ENCODE measurements at places on chromosomes 16 and 17.

DNA sequence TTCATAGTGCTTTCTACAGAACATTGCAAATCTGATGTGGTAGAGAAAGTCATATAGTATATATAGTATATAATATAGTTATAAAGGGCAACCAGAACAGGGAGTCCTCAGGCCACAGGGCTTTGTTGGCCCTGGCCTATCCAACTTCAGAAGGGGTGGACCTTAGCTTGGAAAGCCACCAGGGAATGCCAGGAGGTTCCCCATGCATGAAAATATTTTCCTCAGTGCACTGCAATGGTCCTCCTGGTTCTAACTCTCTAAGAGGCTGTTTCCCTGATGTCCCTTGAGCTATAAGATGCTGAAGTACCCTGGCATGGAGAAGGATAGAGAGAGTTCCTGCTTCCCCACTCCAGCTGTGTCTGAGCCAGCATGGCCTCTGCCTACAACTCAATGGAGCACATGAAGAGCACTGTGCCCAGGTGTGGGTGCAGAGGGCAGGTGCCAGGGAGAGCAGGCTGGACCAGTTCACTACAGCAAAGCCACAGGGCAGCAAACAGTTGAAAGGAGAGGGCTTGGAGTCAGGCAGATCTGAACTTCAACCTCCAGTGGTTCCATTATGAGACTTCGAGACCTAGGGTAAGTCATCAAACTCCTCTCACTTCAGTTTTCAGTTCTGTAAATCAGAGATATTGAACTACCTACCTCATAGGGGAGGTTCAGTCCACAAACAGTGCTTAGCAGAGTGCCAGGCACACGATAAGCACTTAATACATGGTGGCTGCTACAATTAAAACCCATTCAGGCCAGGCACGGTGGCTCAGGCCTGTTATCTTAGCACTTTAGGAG is 183.1 kb downstream of the SALL1 start:
- DNase-seq: no peak

GRCh38 chr16:12680531-12680930 is 123.2 kb downstream of the CPPED1 start:
- DNase-seq: no peak

GRCh38 chr16:28935924-28936783 is 4.4 kb downstream of the CD19 start:
- peak; percentile 36 for DNase-seq

- no peak for DNase-seq
Measured at GRCh38 chr16:72837846-72838585, 209.9 kb downstream of the ZFHX3 start.

GRCh38 chr17:67620636-67621035 is 97.1 kb upstream of the NOL11 start:
- DNase-seq: no peak

GRCh38 chr16:7116734-7117133 is 215.9 kb upstream of the RBFOX1 start:
- DNase-seq: no peak

Measured in hippocampal formation (tissue), 2 donors.